NCI-H226 (cell line): ENCODE measurements at places on chromosomes 4 and X.

GRCh38 chr4:44760142-44760898 lies 34.0 kb upstream of the GNPDA2 start:
- no peak for DNase-seq

GRCh38 chrX:132743086-132743485 lies 215.3 kb downstream of the HS6ST2 start:
- DNase-seq: no peak

GRCh38 chr4:46586566-46586965 lies 196.6 kb upstream of the GABRA2 start:
- no peak for DNase-seq

DNA sequence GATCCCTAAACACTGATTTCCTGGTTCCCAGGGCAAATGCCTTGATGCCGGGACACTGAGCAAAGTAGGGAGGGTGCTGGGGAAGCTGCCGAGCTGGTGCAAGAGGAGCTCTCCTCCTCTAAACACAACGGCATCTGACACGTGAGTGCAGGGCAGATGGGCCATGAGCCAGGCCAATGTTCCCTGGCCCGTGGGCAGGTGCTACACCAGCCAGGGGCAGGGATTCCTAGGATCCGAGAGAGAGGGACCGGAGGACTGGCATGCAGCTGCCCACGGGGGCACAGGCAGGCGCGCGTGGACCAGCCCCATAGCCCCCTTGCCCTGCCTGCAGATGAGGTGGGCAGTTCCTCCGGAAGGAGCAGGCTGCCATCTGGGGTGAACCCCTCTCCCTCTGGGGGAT lies 66.8 kb upstream of the AFAP1 start:
- no peak for DNase-seq

- DNase-seq: no peak
These were observed 13.3 kb downstream of the HNRNPD start for GRCh38 chr4:82360298-82361177.

DNA sequence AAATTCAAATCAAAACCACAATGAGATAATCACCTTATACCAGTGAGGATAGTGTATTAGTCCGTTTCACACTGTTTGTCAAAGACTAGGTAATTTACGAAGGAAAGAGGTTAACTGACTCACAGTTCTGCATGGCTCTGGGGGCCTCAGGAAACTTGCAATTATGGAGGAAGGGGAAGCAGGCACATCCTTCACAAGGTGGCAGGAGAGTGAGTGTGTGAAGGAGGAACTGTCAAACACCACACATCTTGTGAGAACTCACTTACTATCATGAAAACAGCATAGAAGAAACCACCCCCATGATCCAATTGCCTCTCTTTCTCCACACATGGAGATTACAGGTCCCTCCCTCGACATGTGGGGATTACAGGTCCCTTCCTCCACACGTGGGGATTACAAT lies 54.7 kb upstream of the TRPC5 start:
- DNase-seq: no peak
